ENCODE measurements at places on chromosomes 4 and X.
A peak's percentile ranks its signal among the peaks of the same experiment; 100 is the strongest.

DNA sequence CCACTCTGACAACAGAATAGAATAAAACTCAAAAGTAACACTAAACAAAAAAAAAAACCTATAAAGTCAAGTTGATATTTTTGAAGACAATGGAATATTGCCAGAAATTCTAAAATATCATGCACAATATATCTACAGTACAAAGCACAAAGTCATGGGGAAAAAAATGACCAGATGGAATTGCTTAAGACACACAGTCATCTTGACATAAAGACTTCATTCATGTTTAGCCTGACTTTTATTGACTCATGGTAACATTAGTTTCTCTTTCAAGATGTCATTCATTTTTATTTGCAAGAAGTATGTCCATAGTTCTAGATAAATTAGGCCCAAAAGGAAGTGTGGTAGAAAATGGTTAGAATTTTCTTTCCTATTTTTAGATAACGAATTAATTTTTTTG, 259.1 kb downstream of the CAMK2D start:
- DNase-seq, result no peak

DNA sequence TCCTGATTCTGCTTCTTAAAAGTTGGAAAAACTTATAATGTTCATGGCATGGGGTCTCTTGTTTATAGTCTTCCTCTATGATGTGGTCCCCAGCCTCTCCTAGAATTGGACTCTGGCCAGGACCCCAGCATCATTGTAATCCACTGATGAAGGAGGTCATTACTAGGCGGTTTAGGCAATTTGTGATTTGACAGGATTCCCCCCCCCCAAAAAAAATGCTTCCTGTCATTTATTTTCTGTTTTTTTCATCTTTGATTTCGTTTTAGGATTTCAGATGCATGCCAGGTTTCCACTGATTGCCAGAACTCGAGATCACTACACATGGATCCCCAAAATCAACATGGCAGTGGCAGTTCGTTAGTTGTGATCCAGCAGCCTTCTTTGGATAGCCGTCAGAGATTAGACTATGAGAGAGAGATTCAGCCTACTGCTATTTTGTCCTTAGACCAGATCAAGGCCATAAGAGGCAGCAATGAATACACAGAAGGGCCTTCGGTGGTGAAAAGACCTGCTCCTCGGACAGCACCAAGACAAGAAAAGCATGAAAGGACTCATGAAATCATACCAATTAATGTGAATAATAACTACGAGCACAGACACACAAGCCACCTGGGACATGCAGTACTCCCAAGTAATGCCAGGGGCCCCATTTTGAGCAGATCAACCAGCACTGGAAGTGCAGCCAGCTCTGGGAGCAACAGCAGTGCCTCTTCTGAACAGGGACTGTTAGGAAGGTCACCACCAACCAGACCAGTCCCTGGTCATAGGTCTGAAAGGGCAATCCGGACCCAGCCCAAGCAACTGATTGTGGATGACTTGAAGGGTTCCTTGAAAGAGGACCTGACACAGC, 4.9 kb downstream of the SPRY1 start:
- no peak for DNase-seq

DNA sequence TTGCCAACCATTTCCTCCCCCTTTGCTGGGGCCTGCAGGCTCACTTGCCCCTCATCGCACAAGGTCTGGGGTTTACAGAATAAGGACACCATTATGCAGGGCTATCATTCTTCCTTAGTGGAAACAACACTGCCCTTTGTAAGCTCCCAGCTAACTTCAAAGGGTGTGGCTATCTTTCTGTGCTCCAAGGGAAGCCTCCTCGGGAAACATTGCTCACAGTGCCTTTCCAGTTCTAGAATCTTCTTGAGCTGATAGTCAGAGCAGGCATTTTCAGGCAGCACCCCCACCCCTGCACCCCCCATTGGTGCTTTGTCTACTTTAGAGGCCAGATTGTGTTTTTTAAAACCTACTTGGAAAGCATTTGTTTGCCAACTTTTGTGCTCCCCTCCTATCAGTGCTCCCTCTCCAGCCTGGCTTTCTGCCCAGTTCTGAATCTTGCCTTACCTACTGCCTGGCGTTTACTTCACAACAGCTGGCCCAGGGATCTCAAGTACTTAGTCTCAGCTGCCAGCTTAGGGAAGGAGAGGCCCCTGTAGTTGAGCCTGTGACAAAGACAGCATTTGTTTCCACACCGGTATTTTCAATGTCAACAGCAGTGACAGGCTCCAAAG, 53.5 kb downstream of the PLAC1 start:
- no peak for DNase-seq

DNA sequence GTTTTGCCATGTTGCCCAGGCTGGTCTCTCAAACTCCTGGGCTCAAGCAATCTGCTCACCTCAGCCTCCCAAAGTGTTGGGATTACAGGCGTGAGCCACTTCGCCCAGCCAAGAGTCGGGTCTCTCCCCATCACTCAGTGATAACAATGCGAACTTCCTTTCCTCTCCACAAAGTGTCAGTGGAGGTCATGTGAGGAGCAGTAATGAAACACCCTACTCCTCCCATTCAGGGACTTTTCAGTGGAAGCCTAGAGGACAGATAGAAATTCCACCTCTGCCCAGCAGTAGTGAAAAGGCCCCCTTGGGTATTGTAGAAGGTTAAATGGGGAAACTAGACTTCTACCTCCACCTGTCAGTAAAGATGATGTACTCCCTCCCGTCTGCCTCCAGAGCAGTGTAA, 141.9 kb upstream of the STK26 start:
- DNase-seq, result peak; percentile 1

GRCh38 chrX:69229436-69229835, 64.2 kb upstream of the PJA1 start:
- DNase-seq, result no peak

- DNase-seq, result no peak
These were observed 188.2 kb downstream of the MAML3 start for GRCh38 chr4:139965789-139966188.

- no peak for DNase-seq
These were observed 107.6 kb downstream of the USP46 start for GRCh38 chr4:52551487-52551886.

DNA sequence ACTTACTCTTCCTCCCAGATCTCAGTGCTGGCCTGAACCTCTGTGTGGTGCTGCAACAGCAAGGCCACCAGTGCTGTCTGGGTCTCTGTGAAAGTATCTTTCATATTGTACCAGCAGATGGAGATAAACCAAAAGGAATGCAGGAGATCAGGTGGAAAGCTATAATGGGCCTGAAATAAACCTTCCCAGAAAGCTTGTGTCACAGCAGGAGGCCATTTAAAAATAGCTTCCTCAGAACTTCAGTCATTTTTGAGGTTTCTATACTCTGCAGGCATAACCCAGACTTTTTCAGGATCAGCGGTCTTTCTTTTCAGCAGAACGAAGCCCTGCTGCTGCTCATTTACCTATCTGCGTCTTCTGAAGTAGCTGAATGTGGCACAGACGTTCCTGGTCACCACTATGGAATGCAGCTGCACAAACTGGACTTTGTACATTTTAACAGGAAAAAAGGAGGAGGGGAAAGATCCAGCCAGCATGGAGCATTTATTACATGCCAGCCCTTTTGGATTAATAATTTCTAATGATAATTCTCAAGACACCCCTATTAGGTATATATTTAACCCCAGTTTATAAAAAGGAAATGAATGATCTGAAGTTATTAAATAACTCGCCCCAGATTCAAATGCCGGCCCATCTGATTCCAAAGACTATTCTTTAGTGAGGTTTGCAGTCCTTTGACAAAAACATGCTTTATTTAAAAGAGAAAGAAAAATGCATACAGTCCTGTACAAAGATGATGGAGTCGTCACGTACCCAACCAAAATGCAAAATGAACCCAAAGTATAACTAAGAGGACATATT, 119.7 kb downstream of the NFKB1 start:
- no peak for DNase-seq

DNA sequence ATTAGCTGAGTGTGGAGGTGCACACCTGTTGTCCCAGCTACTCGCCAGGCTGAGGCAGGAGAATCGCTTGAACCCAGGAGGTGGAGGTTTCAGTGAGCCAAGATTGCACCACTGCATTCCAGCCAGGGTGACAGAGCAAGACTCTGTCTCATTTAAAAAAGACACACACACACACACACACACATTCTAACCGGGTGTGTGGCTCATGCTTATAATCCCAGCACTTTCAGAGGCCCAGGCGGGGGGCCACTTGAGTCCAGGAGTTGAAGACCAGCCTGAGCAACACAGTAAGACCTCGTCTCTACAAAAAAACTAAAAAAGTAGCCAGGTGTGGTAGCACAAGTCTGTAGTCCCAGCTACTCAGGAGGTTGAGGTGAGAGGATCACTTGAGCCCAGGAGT, 152.3 kb downstream of the LRBA start:
- DNase-seq, result no peak

GRCh38 chr4:185504098-185505047, 30.9 kb downstream of the PDLIM3 start:
- no peak for DNase-seq

DNA sequence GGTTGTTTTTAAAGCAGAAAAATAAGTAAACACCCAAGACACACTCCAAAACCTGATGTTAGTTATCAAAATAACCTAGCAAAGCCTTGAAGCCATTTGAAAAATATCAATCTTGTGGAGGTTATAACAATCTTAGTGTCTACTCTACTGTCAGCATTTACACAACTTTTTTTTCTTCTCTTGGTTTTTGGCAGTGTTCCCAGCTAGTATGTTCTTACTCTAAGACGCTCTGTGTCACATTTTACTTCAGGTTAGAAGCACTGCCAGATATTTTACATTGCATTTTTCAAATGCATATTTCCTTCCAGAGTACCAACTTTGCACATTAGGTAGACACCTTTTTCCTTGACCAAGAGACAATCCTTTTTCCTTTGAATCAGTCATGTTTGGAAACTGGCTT, 114.0 kb upstream of the INPP4B start:
- no peak for DNase-seq

- DNase-seq, result no peak
These were observed 141.8 kb downstream of the JADE1 start for GRCh38 chr4:128951316-128951715.

GRCh38 chr4:20422398-20422797, 170.7 kb downstream of the SLIT2 start:
- peak; percentile 28 for DNase-seq

DNA sequence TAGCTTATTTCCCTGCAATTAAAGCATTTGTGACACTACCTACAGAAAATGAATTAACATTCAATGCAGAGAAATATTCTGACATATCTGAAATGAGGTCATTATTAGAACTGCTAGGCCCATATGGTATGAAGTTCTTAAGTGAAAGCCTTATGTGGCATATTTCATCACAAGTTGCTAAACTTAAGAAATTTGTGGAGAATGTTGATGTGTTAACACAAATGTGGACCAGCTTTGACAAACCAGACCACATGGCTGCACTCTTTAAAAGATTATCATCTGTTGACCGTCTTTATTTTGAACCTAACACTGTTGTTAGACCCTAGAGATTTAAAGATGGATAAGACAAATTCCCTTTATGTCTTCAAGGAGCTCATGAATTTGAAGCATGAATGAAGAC, 1024.1 kb downstream of the RPA4 start:
- no peak for DNase-seq

DNA sequence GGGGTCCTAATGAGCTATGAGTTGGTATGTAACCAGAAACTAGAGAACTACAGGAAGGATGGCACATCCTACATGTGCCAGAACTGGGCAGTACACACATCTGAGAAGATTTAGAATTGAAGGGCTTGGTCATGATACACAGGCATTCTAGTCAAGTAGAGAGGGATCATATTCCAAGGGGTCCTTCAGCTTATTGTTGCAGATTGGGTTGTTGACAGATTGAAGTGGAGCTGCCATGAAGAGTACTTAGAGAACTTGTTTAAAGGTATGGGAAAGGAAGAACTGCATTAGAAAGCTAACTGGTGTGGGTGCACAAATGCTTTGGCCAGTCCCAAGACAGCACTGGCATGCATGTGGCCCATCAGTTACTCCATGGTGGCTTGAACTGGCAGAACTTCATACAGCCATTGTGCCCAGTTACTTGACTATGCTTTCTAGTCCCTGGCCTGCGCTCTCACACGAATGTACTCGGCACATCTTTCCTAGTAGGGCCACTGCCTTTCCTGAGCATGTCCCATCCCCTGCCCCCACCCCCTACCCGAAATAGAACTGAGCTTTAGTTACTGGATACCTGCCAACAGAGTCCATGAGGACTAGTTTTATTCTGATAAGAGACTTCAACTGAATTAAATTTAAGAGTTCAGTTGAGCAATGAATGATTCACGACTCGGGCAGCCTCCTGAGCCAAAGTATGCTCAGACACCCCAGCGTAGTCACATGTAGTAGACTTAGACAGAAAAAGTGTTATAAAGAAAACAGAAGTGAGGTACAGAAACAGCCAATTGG, 64.0 kb downstream of the CCNG2 start:
- DNase-seq, result no peak

- no peak for DNase-seq
These were observed 638 bp downstream of the BLTP1 start for GRCh38 chr4:122152711-122153226.

DNA sequence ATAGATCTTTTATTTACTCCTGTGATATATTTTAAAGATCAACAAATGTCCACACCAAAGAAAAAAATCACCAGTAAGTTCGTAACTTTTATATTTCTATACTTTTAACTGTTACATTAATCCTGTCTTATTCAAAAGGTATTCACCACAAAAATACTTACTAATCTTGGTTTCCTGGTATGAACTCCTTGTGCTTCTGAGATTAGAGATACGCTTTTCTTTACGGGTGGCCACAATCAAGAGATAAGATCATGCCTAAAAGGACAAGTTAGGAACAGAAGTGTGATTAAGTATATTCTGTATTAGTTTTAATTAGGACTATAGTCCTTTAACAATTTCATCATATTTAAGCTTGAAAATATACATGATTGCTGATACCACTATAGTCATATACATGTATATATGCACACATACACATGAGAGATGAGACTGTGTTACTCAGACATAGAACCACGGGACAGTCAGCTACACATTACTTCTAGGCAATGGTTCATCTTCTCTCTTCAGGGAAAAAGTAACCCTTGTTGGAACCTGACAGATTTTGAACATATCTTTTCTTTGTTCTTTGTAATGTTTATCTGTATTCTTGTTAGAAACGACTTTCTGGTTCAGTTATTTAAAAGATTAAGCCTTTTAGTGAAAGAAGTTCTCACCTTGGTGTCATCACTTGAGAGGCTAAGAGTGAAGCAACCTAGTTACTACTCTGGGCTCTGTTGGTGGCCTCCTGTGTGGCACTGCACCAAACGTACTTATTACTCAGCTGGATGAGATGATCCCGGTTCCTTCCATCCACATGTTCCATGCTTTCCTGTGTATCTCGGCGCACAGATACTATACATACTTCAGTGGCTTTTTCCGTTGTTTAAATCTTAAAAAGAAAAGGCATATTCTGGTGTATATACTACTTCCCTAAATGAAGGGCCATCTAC, 146.1 kb downstream of the CBR4 start:
- no peak for DNase-seq

GRCh38 chr4:128758314-128758922, 51.1 kb upstream of the JADE1 start:
- DNase-seq, result no peak

GRCh38 chr4:20662851-20663250, 37.4 kb upstream of the PACRGL start:
- no peak for DNase-seq

GRCh38 chrX:67587946-67588624, 44.3 kb downstream of the AR start:
- DNase-seq, result no peak

- no peak for DNase-seq
These were observed 12.1 kb upstream of the SCML1 start for GRCh38 chrX:17725181-17725580.

GRCh38 chrX:93594780-93595179, 78.6 kb downstream of the NAP1L3 start:
- no peak for DNase-seq

Data from iPS DF 19.7 (cell line).